Karpas-422 (cell line): ENCODE measurements at places on chromosomes 6 and 20. TPM values are rescaled to one million over a fixed set of nuclear protein-coding genes. Genes with fewer than 3 reads are reported as not detected.

MAP7 gene
- not detected in 2 replicates for total RNA-seq

DNA sequence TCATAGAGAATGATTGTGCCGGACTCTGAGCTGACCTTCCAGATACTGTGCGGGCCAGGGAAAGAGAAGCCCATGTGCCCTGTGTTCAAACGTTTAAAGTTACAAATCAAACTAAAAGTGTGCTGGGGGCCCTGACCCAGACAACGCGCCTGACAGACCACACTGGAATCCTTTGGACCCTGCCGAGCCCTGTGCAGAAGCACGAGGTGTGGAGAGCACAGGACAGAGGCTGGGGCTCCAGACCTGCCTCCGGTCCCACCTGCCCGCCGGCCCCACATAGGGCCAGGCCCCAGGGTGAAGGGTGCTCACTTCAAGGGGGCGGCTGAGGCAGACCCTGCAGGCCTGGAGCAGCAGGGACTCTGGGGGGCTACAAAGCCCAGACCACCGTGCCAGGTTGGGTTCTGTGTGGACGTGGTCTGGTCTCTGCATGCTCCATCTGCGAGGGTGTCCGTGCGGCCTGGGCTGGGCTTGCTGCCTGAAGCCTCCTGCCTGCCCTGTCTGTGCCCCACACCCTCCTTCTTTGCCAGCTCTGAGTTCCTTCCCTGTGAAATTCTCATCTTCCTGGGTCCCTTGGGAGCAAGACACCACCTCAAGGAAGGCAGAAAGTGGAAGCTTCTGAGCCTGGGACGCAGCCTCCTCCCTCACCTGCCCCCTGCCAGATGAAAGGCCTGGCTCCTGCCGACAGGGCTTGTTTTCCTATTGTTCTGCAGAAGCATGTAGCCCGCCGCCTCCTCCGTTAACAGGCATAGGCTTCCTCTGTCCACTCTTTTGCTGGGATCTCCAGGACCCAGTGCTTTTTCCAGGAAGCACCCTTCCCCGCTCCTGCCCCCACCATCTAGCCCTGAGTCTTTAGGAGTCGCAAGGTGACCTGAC is 186.2 kb downstream of the ERMARD start:
- H3K4me1 ChIP-seq = no peaks in the 10 kb centered on the region
- no peaks in the 10 kb centered on the region for H3K36me3 ChIP-seq
- no peak overlapping the region for H3K27ac ChIP-seq
- no peak overlapping the region for H3K4me3 ChIP-seq

DNA sequence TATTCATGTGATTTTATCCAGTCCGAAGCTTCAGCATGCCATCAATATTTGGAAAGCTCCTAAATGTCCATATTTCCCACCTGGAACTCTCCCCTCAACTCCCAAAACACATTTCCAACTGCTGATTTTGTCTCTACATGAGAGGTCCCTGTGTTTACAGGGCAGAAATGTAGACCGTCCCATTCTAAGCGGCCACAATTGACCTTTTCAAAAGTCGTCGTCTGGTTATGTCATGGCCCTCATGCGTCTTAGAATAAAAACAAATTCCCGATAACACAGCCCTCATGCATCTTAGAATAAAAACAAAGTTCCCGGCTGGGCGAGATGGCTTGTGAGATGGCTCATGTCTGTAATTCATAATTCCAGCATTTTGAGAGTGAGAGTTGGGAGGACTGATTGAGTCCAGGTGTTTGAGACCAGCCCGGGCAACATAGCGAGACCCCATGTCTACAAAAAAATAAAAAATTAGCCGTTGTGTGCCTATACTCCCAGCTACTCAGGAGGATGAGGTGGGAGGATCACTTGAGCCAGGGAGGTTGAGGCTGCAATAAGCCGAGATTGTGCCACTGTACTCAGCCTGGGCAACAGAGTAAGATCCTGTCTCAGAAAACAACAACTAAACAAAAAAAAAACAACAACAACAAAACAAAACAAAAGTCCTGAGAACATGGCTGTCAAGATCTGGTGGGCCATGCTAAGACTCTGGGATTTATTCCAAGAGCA is 6.4 kb upstream of the ZNF217 start:
- no peaks in the 10 kb centered on the region for H3K27me3 ChIP-seq
- no peak overlapping the region for H3K4me3 ChIP-seq
- no peak overlapping the region for H3K27ac ChIP-seq
- H3K4me1 ChIP-seq = 0 out of 2 replicates have a peak, but pooled peaks cover under 1% of the 10 kb centered on the region

GRCh38 chr6:13229205-13230085 is 98.9 kb downstream of the TBC1D7 start:
- no peaks in the 10 kb centered on the region for H3K36me3 ChIP-seq
- no peak overlapping the region for H3K4me3 ChIP-seq
- no peak overlapping the region for H3K27ac ChIP-seq
- no peaks in the 10 kb centered on the region for H3K27me3 ChIP-seq
- peaks cover 12% of the 10 kb centered on the region for H3K4me1 ChIP-seq

DNA sequence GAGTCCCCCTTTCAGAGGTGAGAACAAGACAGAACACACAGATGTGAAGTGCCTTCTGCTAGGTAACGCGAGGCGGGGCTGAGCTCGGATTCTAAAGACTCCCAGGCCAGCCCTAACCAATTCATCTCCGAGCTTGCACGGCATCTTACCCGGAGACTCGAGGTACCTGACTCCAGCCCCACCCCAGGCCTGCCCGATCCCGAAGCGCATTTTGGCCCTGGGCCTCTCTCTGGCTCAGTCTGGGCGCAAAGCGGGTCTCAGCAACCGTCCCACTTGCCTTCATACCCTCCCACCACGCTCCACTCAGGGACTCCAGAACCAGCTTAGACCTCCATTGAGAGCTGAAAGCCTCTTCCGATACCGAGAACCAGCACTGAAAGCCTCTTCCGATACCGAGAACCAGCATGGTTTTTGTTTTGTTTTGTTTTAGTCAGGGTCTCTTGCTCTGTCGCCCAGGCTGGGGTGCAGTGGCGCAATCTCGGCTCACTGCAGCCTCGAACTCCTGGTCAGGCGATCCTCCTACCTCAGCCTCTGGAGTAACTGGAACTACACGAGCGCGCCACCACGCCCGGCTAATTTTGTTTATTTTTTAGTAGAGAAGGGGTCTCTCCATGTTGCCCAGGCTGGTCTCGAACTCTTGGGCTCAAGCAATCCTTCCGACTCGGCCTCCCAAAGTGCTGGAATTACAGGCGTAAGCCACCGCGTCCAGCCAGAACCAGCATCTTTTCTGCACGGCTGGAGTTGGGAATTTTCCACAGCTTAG is 557 bp upstream of the DYNLRB1 start:
- H3K4me1 ChIP-seq = peaks cover 35% of the 10 kb centered on the region
- H3K27me3 ChIP-seq = no peaks in the 10 kb centered on the region
- 0 out of 2 replicates have a peak, but pooled peaks cover 3% of the 10 kb centered on the region for H3K36me3 ChIP-seq
- DNase-seq = peak; percentile 87

GRCh38 chr20:33507461-33507860 is 17.6 kb downstream of the CBFA2T2 start:
- no peak for DNase-seq
- H3K4me1 ChIP-seq = peaks cover 46% of the 10 kb centered on the region
- H3K27ac ChIP-seq = peak overlapping the region; percentile 45; the same call in 1 of the 2 replicates
- peaks cover 41% of the 10 kb centered on the region for H3K36me3 ChIP-seq

CARMIL1 gene
- total RNA-seq = 0.04 TPM in 1 of 2 replicates, not detected in the other

OPN5 gene
- total RNA-seq = not detected in 2 replicates

FABP7 gene
- total RNA-seq = not detected in 2 replicates

DNA sequence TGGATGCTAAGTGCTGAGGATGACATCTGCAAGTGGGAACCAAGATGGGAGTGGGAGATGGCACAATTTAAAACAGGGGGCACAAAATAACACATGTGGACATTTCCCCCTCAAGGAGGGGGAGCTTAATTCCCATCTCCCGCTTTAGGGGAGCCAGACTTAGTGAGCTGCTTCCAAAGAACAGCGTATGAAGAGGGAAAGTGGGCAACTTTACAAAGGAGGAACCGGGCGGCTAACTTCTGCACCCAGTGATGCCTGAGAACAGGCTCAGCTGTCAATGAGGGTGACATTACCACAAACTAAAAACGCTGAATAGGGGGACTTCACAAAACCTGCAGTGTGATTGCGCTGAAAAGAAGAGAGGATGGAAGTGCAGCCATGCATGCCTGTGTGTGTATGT is 95.5 kb upstream of the NXT1 start:
- no peak for DNase-seq
- H3K4me3 ChIP-seq = no peak overlapping the region
- no peak overlapping the region for H3K27ac ChIP-seq
- no peaks in the 10 kb centered on the region for H3K27me3 ChIP-seq

- H3K27me3 ChIP-seq = no peaks in the 10 kb centered on the region
- no peaks in the 10 kb centered on the region; the same call in none of the 2 replicates for H3K4me1 ChIP-seq
- no peak for DNase-seq
- no peak overlapping the region for H3K27ac ChIP-seq
- H3K36me3 ChIP-seq = no peaks in the 10 kb centered on the region
- H3K4me3 ChIP-seq = no peak overlapping the region
Measured at GRCh38 chr20:50493881-50494253, 16.3 kb upstream of the PTPN1 start.

DUSP15 gene
- not detected in 2 replicates for total RNA-seq

GRCh38 chr20:47189060-47189459 is 167.4 kb downstream of the ZMYND8 start:
- H3K36me3 ChIP-seq = no peaks in the 10 kb centered on the region
- DNase-seq = no peak
- no peak overlapping the region for H3K27ac ChIP-seq

GRCh38 chr6:105797983-105798453 is 288.1 kb upstream of the PRDM1 start:
- no peak for DNase-seq
- no peaks in the 10 kb centered on the region for H3K27me3 ChIP-seq
- no peaks in the 10 kb centered on the region for H3K36me3 ChIP-seq
- H3K4me1 ChIP-seq = peaks cover 16% of the 10 kb centered on the region
- no peak overlapping the region for H3K4me3 ChIP-seq

DNA sequence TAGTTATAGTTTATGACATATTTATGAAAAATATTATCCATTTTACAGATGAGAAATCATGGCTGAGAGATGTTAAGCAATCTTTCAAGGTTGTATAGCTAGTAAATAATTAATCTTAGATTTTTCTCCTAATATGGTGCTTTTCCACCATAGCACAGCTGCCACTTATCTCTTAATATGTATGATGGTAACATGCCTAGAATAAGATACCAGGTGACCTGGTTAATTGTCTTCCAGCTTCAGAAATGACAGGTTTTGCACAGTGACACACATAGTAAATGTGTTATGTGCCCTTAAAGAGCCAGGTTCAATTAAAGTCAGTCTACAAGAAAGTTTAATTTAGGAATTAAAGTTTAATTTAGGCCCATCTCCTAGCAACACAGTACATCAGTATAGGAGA is 14.8 kb downstream of the TUBB2A start:
- H3K27ac ChIP-seq = no peak overlapping the region
- H3K4me1 ChIP-seq = no peaks in the 10 kb centered on the region
- H3K4me3 ChIP-seq = no peak overlapping the region
- H3K36me3 ChIP-seq = peaks cover 6% of the 10 kb centered on the region

BMP7 gene
- total RNA-seq = not detected in 2 replicates

GRCh38 chr20:16922834-16923233 is 174.7 kb downstream of the OTOR start:
- H3K36me3 ChIP-seq = no peaks in the 10 kb centered on the region
- no peaks in the 10 kb centered on the region for H3K27me3 ChIP-seq
- no peak overlapping the region for H3K27ac ChIP-seq
- no peaks in the 10 kb centered on the region for H3K4me1 ChIP-seq

DNA sequence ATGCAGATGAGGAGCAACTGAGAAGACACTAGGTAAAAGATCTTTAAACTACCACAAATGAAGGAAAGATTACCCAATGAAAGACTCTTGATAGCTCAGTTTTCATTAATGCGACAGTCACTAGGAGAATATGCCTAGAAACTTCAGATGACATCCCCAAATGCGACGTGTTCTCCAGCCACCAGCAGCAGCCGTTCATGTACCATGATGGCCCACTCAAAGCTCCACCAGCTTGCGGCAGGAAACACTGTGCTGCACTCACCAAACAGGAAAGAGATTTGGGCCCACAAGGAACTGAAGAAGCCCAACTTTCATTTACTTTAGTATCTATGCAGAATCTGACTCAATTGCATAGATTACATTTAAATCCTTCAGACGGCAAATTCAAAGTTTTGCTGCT is 7.5 kb downstream of the DIDO1 start:
- peak overlapping the region; percentile 53 for H3K27ac ChIP-seq
- DNase-seq = peak; percentile 64
- H3K36me3 ChIP-seq = no peaks in the 10 kb centered on the region; the same call in 1 of the 2 replicates
- no peak overlapping the region for H3K4me3 ChIP-seq
- no peaks in the 10 kb centered on the region for H3K27me3 ChIP-seq

DNA sequence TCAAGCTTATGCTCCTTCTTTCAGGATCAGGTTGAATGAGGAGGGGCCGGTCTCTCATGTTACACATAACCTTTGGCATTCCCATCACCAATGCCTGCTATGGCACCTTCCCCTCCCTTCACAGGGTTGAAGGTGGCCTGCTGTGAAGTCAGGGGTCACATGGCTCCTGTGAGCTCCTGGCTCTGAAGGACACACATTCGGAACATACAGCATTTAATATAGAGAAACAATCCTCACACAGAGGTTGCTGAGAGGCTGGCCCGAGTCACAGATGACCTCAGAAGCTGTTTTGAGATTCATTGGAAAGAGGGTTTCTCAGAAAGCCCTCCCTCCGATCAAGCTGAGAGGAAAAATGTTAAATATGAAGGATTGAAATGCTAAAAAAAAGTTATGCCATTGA is 82.1 kb downstream of the PSMG4 start:
- DNase-seq = no peak
- H3K36me3 ChIP-seq = no peaks in the 10 kb centered on the region
- no peaks in the 10 kb centered on the region for H3K27me3 ChIP-seq
- no peak overlapping the region for H3K4me3 ChIP-seq

MACROD2 gene
- total RNA-seq = 0.04 and 0.15 TPM in 2 replicates

GRIK2 gene
- 0.07 TPM in 2 replicates for total RNA-seq

DNA sequence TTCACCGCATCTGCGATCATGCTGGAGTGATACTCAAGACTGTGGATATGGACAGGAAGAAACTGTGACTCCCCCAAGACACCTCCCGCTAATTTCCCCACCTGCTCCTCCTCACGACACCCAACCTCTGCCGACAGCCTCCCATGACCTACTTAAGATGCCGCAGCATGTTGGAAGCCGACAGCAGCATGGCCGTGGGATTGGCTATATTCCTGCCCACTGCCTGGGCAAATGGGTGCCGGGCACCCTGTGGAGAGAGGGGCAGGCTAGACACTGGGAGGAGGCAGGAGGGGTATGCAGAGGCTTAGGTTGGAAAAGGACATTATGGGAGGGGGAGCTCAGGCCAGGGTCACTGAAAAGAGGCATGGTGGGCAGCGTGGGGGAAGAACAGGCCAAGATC is 4.5 kb downstream of the IDH3B start:
- peaks cover 18% of the 10 kb centered on the region for H3K4me1 ChIP-seq
- no peak overlapping the region for H3K4me3 ChIP-seq
- no peak overlapping the region for H3K27ac ChIP-seq
- DNase-seq = no peak
- peaks cover 36% of the 10 kb centered on the region for H3K36me3 ChIP-seq

COL12A1 gene
- not detected in 2 replicates for total RNA-seq

DNA sequence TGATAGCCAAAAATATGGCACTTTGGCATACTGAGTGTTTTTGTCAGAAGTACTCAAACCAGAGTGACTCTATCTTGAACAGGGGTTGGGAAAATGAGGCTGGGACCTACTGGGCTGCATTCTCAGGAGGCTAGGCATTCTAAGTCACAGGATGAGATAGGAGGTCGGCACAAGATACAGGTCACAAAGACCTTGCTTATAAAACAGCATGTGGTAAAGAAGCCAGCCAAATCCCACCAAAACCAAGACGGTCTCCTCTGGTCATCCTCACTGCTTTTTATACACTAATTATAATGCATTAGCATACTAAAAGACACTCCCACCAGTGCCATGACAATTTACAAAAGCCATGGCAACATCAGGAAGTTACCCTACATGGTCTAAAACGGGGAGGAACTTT is 985.1 kb downstream of the HACE1 start:
- no peak for DNase-seq
- H3K4me3 ChIP-seq = no peak overlapping the region
- no peaks in the 10 kb centered on the region for H3K4me1 ChIP-seq
- no peak overlapping the region for H3K27ac ChIP-seq
- no peaks in the 10 kb centered on the region for H3K36me3 ChIP-seq
